ENCODE measurements at places on chromosomes 11 and 22.

- no peaks in the 10 kb centered on the region for H3K4me1 ChIP-seq
- H3K27ac ChIP-seq: no peak overlapping the region
- H3K36me3 ChIP-seq: no peaks in the 10 kb centered on the region
- H3K27me3 ChIP-seq: no peaks in the 10 kb centered on the region
- H3K4me3 ChIP-seq: no peak overlapping the region
Measured at GRCh38 chr11:134417871-134418840, 6.1 kb upstream of the B3GAT1 start.

- no peak overlapping the region for H3K4me3 ChIP-seq
- no peak overlapping the region for H3K27ac ChIP-seq
- no peaks in the 10 kb centered on the region for H3K4me1 ChIP-seq
- H3K27me3 ChIP-seq: no peaks in the 10 kb centered on the region
Measured at GRCh38 chr22:23086263-23086662, 15.9 kb downstream of the GNAZ start.

DNA sequence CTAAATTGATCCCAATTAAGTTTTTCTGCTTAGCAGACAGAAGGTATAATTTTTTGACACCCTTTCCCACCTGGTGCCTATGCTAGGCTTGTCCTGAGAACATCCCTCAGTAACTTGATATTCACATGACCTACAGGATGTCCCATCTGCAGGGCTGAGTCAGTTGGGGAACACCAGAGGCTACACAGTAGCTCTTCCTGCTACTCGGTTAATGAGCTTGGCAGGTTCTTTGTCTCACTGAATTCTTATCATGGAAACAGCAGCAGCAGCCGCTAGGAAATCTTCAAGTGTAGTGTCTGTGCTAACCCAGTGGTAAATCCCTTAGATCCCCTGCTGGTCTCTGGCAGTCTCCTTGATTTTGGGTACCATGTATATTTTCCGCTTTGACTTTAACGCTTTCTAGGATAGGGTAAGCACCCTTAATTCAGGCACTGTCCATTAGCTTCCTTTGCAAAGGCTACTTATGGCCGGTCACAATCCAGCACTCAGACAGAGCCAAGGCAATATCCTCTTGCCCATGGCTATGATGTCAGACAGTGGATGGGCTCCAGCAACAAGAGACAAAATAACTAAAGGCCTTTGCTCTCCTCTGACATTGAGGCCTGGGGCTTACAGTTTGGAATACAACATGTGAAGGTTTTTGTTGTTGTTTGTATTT is 8.5 kb downstream of the MRPL16 start:
- H3K4me3 ChIP-seq: no peak overlapping the region
- no peaks in the 10 kb centered on the region for H3K4me1 ChIP-seq
- no peaks in the 10 kb centered on the region for H3K27me3 ChIP-seq

GRCh38 chr11:2950825-2951224 is 21.6 kb upstream of the PHLDA2 start:
- no peak overlapping the region for H3K4me3 ChIP-seq
- no peaks in the 10 kb centered on the region for H3K27me3 ChIP-seq
- peaks cover 5% of the 10 kb centered on the region for H3K4me1 ChIP-seq
- no peak overlapping the region for H3K27ac ChIP-seq

DNA sequence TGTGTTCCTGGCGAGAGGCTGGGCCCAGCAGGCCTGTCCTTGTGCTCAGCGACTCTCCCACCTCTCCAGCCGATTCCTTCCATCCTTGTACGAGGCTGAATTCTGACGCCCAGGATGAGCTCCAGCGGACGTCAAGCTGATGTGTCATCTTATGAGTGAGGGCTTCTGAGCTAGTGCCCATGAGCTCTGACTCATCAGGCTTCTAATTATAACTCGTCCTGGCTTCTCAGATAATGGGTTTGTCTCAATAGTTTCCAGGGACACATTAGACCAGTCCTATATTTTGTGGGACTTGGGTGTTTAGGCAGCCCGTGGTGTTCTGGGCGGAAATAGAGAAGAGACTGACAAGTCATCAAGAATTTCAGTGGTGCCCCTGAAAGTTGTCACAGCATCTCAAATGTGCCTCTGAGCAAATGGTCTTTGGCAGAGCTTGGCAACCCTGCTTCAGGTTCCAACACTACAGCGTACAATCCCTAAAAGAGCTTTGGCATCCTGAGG is 108.2 kb upstream of the CD44 start:
- H3K4me3 ChIP-seq: no peak overlapping the region
- no peaks in the 10 kb centered on the region for H3K4me1 ChIP-seq
- no peaks in the 10 kb centered on the region for H3K36me3 ChIP-seq
- peak; percentile 49 for DNase-seq
- no peaks in the 10 kb centered on the region for H3K27me3 ChIP-seq
